ENCODE measurements at places on chromosomes 11 and 22. TPM values are rescaled to one million over a fixed set of nuclear protein-coding genes. Genes with fewer than 3 reads are reported as not detected.

DNA sequence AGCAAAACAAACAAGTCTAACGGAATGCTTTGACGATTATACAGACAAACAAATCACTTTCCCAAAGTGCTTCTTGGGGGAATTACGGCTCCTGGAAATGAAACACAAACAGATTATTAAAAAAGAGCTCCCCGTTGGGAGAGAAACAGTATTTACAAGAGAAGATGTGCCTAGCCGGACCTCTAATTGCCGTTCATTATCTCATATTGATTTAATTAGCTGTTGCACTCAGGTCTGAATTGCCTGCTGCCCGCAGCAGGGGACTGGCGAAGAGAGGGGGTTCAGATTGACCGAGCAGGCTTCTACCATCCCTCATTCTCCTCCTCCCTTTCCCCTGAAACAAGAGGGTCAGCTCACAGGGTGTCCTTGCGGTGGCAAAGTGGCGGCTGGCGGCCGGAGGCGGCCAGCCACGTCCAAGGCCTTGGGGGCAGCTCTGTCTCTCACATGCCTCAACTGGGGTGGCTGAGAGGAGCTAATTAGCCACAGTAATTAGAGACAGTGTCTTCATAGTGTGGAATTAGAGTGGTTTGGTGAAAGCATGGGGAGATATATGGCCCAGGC lies 295.1 kb downstream of the MIAT start:
- peaks cover 6% of the 10 kb centered on the region for H3K27me3 ChIP-seq
- no peaks in the 10 kb centered on the region for H3K4me1 ChIP-seq
- no peak overlapping the region for H3K4me3 ChIP-seq
- no peak overlapping the region for H3K27ac ChIP-seq
- DNase-seq: no peak
- no peaks in the 10 kb centered on the region for H3K36me3 ChIP-seq

GRCh38 chr11:67776852-67777520 lies 102.6 kb upstream of the ALDH3B2 start:
- no peaks in the 10 kb centered on the region for H3K27me3 ChIP-seq
- H3K4me1 ChIP-seq: no peaks in the 10 kb centered on the region
- no peak overlapping the region for H3K4me3 ChIP-seq
- no peak overlapping the region for H3K27ac ChIP-seq

DNA sequence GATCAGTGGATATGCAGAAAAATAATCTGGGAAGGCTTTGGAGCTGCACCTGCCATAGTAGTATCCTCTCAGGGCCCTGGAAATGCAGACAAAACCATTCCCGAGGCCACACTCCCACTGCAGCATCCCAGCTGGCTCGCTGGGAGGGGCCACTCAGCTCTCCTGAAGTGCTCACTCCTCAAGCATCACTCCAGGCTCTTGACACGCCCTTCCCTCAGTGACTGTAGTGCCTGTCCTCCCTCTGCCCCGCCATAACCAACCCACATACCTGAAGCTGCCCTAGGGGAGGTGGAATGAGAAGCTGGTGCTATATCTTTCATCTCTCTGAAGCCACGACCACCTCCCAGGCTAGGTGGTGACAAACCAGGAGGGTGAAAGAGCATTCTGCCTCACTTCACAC lies 4.8 kb downstream of the DSCAML1 start:
- H3K4me3 ChIP-seq: no peak overlapping the region

Gene SCO2
- 5.4 TPM for total RNA-seq

DNA sequence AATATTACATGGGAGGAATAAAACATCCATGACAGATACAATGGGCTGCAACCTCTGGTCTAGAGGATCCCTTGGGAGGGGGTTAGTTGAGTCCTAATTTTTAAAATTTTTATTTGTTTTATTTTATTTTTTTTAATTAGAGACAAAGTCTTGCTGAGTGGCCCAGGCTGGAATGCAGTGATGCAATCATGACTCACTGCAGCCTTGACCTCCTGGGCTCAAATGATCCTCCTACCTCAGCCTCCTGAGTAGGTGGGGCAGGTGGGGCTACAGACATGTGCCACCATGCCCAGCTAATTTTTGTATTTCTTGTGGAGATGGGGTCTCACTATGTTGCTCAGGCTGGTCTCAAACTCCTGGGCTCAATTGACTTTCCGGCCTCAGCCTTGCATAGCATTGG lies 43.1 kb downstream of the FDX1 start:
- no peaks in the 10 kb centered on the region for H3K36me3 ChIP-seq
- H3K27ac ChIP-seq: no peak overlapping the region
- no peak for DNase-seq
- no peak overlapping the region for H3K4me3 ChIP-seq
- H3K27me3 ChIP-seq: no peaks in the 10 kb centered on the region
- peaks cover 7% of the 10 kb centered on the region for H3K4me1 ChIP-seq

- H3K27ac ChIP-seq: no peak overlapping the region
- H3K4me1 ChIP-seq: no peaks in the 10 kb centered on the region
- no peak for DNase-seq
- H3K27me3 ChIP-seq: peaks cover 20% of the 10 kb centered on the region
- H3K36me3 ChIP-seq: no peaks in the 10 kb centered on the region
Measured at GRCh38 chr22:22955276-22955798, 67.7 kb downstream of the IGLL5 start.

DNA sequence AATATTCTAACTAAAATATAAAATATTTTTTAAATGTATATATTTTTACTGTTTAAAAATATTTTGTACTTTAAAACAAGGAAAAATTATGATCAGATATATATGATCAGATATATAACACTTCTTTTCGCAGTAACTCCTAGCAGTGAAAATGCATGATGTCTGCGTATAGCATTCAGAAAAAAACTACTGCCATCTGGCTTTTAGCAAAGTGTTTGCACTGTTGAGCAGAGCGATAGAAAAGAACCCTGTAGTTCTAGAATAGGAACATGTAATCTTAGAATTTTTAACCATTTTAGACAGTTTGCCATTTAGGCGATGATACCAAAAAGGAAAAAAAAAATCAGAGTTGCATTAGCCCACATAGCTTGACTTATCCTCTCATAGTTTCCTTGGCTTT lies 370.4 kb upstream of the ANO3 start:
- H3K36me3 ChIP-seq: no peaks in the 10 kb centered on the region
- no peaks in the 10 kb centered on the region for H3K4me1 ChIP-seq
- DNase-seq: no peak
- no peak overlapping the region for H3K4me3 ChIP-seq

Gene GDPD4
- not detected for total RNA-seq

- H3K4me1 ChIP-seq: no peaks in the 10 kb centered on the region
- DNase-seq: no peak
- H3K27ac ChIP-seq: no peak overlapping the region
- H3K36me3 ChIP-seq: no peaks in the 10 kb centered on the region
Measured at GRCh38 chr11:95443386-95443785, 212.4 kb upstream of the SESN3 start.

DNA sequence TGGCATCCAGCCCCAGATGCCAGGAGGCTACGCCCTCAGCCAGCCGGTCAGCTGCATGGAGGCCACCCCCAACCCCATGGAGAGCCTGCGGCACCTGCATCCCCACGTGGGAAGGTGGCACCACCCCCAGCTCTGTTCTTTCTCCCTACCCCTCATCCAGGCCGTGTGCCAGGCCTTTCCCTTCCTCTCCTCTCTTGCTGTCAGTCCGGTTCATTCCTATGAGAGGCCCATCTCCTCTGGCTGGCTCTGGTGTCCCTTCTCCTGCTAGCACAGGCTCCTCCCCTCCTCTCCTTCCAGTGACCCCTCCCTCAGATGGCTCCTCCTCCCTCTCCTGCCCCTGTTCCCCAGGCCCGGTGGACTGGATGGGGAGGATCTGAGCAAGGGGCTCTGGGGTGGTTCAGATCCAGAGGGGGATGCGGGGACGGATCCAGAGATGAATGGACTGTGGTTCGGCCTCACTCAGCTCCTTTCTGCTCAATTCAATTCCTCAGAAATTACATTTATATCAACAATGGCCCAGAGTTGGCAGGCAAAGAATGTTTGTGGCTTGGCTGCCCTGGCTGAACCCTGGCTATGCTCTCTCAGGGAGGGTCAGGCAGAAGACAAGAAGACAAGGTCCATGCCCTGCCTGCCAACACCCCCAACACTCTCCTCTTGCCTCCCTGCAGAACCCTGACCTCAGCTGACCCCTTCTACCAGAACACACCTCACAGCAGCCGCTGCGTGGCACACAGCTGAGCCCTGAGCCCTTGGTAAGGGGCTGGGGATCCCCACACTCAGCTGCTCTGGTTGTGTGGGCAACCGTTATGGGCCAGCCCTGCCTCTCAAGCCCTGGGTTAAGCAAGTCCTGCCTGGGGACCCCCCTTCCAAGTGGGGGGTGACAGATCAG lies 18.5 kb upstream of the LRRC10B start:
- H3K27me3 ChIP-seq: no peaks in the 10 kb centered on the region
- DNase-seq: peak; percentile 38
- no peak overlapping the region for H3K4me3 ChIP-seq
- H3K27ac ChIP-seq: peak overlapping the region; percentile 41
- H3K36me3 ChIP-seq: no peaks in the 10 kb centered on the region
- peaks cover 7% of the 10 kb centered on the region for H3K4me1 ChIP-seq

Gene PTGDR2
- total RNA-seq: 0.09 TPM

- no peak overlapping the region for H3K27ac ChIP-seq
- DNase-seq: no peak
- H3K27me3 ChIP-seq: no peaks in the 10 kb centered on the region
- no peaks in the 10 kb centered on the region for H3K4me1 ChIP-seq
- no peak overlapping the region for H3K4me3 ChIP-seq
Measured at GRCh38 chr11:127098684-127099083, 98.1 kb upstream of the KIRREL3 start.

- DNase-seq: peak; percentile 84
- H3K36me3 ChIP-seq: no peaks in the 10 kb centered on the region
- H3K27ac ChIP-seq: peak overlapping the region; percentile 77
- H3K4me1 ChIP-seq: no peaks in the 10 kb centered on the region
Measured at GRCh38 chr11:3841426-3842350, 929 bp upstream of the RHOG start.

GRCh38 chr11:82907371-82907770 lies 5.8 kb downstream of the DDIAS start:
- no peak overlapping the region for H3K4me3 ChIP-seq
- H3K27ac ChIP-seq: peak overlapping the region; percentile 6
- no peak for DNase-seq

DNA sequence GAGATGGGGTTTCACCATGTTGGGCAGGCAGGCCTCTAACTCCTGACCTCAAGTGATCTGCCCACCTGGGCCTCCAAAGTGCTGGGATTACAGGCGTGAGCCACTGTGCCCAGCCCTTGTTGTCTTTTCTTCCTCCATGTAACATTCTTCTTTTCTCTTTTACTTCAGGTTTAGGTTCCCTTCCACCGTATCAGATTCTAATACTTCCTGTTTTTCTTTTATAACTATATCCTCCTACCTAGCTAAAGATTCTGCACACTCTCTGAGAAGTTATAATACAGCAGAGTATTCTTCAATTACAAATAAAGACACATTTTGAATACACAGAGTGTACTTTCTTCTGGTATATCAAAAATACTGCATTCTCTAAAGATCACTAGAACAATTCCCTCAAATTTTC lies 33.2 kb upstream of the GAB2 start:
- no peak overlapping the region for H3K4me3 ChIP-seq
- no peaks in the 10 kb centered on the region for H3K4me1 ChIP-seq
- H3K27ac ChIP-seq: no peak overlapping the region
- H3K27me3 ChIP-seq: no peaks in the 10 kb centered on the region
- no peaks in the 10 kb centered on the region for H3K36me3 ChIP-seq

GRCh38 chr11:11565636-11566035 lies 56.2 kb downstream of the GALNT18 start:
- H3K4me3 ChIP-seq: no peak overlapping the region
- H3K27me3 ChIP-seq: no peaks in the 10 kb centered on the region
- no peaks in the 10 kb centered on the region for H3K4me1 ChIP-seq
- no peak for DNase-seq
- no peaks in the 10 kb centered on the region for H3K36me3 ChIP-seq

DNA sequence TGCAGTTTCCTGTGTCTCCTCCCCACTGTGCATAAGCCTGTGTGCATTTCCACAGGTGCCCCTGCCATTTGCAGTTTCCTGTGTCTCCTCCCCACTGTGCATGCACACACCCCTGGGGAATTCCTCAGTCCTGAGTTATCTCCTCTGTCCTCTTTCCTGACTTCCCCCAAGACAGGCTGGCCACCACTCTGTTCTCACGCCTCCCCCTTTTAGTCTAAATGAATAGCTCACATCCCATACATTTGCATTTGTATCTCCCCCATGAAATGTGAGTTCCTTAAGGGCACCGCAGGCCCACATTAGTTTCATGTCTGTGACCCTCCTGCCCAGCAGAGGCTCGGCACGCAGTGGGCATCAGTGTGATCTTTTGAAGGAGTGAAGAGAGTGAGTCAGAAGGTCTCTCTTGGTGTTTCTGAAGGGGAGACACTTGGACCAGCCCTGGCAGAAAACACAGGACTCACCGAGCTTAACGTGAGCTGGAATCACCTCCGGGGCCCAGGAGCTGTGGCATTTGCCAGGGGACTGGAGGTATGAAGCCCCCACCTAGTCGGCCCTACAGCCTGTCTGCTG lies 6.2 kb downstream of the LRRC74B start:
- H3K4me1 ChIP-seq: peaks cover 3% of the 10 kb centered on the region
- no peaks in the 10 kb centered on the region for H3K36me3 ChIP-seq
- DNase-seq: no peak
- H3K27ac ChIP-seq: no peak overlapping the region
- no peak overlapping the region for H3K4me3 ChIP-seq

- no peaks in the 10 kb centered on the region for H3K27me3 ChIP-seq
- peaks cover 4% of the 10 kb centered on the region for H3K36me3 ChIP-seq
- DNase-seq: no peak
- H3K27ac ChIP-seq: no peak overlapping the region
- no peak overlapping the region for H3K4me3 ChIP-seq
Measured at GRCh38 chr22:43188829-43189545, 2.1 kb upstream of the TTLL12 start.

- no peak for DNase-seq
- peak overlapping the region; percentile 68 for H3K4me3 ChIP-seq
- H3K4me1 ChIP-seq: no peaks in the 10 kb centered on the region
Measured at GRCh38 chr11:57566005-57566904, 1.2 kb downstream of the UBE2L6 start.

DNA sequence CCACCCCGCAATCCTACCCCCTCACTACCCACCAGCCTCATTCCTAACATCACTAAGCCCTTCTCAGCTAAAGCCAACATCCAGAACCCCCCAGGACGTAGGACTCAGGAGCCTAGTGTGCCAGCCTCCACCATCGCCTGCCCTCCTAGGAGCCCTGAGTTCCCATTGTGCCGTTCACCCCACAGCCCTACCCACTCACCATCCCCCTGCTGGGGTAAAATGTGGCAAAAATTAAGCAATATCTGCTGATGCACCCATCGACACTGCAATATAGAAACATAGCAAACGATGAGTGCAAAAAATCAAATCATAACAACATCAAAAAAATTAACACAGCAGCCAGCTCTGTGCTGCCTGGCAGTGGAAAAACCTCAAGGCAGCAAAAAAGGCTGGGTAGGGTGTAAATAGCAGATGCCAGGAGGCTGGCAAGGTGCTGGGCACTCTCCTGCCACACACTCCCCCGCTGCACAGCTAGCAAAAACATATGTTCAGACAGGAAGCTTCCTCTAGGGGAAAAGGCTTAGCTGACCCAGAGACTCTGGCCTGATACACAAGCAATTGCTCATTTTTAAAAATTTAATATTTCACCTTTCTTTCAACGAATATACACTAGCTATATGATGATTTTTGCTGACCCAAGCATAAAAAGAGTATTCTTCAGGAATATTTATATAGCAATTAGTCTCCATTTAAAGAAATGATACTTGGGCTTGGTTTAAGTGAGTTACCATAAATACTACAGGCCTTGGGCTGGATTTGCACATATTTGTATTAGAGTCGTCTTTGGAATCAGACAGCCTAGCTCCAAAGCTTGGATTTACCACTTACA lies 33.8 kb downstream of the PRDM10 start:
- H3K27ac ChIP-seq: no peak overlapping the region
- H3K27me3 ChIP-seq: no peaks in the 10 kb centered on the region
- no peaks in the 10 kb centered on the region for H3K36me3 ChIP-seq
- DNase-seq: no peak

Measured in A673 (cell line).